EL (cell line): ENCODE measurements at places on chromosomes 12 and 14.

GRCh38 chr14:68816183-68816942 is 23.5 kb upstream of the ZFP36L1 start:
- peak; percentile 92 for DNase-seq

DNA sequence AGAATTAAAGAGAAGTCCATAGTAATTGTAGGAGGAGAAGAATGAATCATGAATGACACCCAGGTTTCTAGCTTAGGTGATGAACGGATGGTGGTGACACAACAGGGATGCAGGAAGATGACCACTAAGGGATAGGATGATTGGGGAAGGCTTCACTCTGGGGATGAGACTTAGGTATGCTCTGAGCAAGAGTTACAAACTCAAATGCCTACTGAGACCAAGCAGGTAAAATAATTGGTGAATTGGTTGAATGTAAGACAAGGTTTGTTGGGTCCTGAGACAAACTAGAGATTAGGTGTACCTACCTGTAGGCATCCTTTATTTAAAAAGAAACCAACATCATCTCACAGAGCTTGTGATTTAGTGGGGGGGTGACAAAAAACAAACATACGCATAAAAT is 116.3 kb downstream of the CFAP54 start:
- DNase-seq = no peak

- DNase-seq = no peak
Observed at GRCh38 chr12:131917139-131917710, 11.9 kb upstream of the PUS1 start.

DNA sequence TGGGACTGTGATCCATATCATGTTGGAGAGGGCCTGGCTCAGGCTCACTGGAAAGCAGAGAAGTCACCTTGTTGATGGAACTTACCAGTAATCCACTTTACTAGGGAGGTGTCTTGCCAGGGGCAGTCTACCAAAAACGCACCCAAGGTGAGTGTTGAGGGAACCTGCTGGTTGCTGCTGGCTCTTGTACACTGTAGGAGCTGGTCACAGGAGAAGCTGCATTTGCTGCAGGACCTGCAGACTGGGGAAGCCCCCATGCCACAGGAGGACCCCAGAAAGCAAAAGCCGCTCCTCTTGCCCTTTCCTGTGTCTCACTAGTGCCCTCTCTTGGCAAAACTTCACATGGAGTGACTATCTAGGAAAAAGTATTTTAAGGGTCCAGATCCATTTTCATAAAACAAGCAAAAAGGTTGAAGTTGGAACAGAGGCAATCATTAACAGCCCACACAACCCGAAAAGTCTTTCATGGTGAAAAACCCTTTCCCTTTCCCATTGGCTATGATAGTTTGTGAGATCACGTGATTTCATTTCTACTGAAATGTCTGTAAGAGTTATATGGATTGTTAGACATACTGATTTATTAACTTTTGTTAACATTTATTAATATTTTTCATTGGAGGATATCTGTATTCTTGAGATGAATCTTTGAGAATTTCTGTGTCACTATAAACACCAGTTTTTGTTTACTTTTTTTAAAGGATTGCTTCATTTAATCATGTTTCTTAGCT is 59.2 kb downstream of the RASSF8 start:
- DNase-seq = peak; percentile 50

GRCh38 chr12:2783936-2784600 is 10.7 kb upstream of the FKBP4 start:
- DNase-seq = peak; percentile 49

DNA sequence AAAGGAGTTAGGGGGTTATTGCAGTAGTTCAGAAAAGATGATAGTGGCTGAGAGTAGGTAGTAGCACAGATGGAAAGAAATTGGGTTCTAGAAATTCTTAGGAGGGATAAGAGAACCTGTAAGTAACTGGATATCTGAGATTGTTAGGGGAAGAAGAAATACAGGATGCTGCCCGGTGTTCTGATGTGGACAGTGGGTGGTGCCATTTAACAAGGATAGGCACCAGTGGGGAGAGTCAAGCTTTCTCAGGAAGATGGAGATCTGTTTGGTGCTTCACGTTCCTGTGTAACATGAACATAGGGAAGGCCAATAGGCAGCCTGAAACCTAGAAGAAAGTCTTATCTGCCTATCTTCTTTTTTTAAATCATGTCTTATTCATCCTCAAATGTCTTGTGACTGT is 245.9 kb downstream of the NPAS3 start:
- peak; percentile 11 for DNase-seq

DNA sequence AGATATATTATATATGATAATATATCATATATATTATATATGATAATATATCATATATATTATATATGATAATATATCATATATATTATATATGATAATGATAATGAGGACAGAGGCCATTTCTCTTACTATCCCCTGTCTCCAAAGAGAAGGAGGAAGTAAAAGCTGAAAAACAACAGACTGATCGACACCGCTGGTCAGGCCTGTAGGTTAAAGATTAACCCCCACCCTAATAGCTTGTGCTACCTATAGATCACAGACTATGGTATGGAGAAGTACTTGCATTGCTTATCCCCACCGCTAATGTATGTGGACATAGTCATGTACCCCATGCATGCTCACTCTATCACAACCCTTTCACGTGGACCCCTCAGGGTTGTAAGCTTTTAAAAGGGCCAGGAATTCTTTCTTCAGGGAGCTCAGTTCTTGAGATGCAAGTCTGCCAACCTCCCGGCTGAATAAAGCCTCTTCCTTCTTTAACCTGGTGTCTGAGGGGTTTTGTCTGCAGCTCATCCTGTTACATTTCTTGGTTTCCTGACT is 786.1 kb upstream of the TMEM132C start:
- DNase-seq = no peak

GRCh38 chr14:23626946-23627345 is 9.2 kb upstream of the DHRS2 start:
- no peak for DNase-seq

GRCh38 chr12:27953817-27954216 is 18.7 kb downstream of the PTHLH start:
- no peak for DNase-seq

DNA sequence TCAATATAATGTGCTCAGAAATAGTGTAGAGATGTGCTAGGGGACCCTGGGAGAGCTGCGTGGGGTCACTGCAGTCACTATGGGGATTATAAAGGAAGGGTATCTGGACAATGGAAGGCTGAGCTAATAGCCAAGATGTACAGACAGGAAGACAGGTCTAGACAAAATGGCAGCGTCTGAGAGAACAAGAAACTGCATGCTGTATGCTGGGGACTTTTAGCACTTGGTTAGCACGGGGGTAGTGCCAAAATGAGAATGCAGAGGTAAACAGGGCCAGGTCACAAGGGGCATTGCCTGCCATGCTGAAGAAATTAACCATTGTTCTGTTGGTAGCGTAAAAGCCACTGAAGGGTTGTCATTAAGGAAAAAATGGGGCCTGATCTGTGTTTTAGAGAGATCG is 308.2 kb downstream of the EMP1 start:
- no peak for DNase-seq

- DNase-seq = no peak
Observed at GRCh38 chr14:58297412-58297761, 968 bp upstream of the ARID4A start.

DNA sequence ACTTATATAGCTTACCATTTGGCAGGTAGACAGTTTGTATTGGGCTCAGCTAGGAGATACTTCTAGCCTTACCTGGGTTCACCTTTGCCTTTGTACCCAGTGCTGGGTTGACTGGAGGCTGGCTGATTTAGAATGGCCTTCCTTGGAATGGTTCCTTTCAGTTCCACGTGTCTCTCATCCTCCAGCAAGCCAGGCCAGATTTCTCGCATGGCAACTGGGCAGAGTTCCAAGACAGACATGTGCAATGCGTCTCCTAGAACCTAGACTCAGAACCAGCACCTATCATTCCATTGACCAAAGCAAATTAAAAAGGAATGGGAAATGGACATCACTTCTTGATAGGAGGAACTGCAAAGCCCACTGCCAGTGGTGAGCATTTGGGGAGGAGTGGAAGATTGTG is 79.1 kb upstream of the BDKRB2 start:
- peak; percentile 25 for DNase-seq

DNA sequence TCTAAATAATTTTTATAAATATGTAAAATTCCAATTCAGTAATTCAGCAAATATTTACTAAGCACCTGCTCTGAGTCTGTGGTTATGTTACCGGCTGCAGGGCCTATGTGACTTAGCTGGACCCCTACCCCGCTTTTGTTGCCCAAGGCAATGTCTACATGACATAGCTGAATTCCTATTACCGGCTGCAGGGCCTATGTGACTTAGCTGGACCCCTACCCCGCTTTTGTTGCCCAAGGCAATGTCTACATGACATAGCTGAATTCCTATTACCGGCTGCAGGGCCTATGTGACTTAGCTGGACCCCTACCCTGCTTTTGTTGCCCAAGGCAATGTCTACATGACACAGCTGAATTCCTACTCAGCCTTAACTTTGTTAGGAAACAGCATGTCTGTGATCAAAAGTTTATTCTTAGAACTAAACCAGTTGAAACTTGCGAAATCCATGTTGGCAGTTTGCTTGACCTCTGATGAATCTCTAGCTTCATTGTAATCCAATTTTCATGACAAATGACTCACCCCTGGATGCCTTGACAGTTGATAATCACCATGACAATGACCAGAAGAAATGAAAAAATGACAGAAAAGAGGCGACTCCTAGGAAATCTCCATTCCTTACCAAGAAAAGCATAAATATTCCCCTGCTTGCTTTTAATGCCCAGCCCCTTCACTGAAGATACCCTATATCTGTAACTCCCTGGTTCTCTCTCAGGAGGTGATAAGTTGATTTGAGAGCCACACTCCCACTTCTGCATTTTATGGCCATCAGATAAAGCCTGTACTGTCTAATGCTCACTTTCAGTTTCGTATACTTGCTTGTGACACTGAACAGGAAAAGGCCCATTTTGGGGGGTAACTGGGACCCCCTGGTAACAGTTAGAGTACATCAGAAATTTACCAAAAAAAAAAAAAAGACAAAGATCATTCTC is 148.4 kb upstream of the SYT10 start:
- DNase-seq = no peak

DNA sequence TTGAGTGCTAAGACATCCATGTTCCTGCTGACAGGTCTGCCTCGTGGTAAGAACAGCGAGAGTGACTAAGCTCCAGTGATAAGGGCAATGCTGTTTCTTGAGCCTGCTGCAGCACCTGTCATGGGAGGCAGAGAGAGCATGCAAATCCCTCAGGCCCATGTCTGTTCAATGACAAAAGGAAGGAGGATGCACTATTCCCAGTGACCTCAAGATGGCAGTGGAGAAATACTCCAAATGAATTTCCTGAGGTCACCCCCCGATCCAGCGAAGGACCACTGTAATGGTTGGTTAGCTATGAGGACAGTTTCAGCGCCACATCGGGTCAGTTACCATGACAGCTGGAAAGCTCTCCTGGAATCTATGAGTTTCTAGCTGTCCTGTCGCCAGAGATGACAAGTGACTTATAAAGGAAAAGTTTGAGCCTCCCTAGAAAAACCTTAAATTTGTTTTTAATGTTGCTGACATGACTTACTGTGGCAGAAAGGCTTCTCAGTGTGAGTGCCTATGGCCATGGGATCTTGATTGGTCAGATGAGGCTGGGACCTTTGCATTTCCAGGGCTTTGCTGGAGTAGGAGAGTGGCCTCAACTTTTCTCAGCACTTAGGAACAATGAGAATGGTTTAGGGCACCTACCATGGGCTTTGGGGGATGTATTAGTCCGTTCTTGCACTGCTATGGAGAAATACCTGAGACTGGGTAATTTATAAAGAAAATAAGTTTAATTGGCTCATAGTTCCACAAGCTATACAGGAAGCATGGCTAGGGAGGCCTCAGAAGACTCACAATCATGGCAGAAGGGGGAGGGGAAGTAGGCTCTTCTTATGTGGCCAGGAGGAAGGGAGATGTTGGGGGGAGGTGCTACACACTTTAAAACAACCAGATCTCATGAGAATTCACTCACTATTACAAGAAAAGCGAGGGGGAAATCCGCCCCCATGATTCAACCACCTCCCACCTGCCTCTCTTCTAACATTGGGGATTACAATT is 88.0 kb upstream of the TMEM260 start:
- peak; percentile 49 for DNase-seq

GRCh38 chr14:102768223-102769048 is 8.8 kb upstream of the TRAF3 start:
- no peak for DNase-seq

- DNase-seq = no peak
Observed at GRCh38 chr14:77243853-77244252, 27.2 kb downstream of the NGB start.

- no peak for DNase-seq
Observed at GRCh38 chr12:68959891-68960464, 27.0 kb upstream of the CPM start.

DNA sequence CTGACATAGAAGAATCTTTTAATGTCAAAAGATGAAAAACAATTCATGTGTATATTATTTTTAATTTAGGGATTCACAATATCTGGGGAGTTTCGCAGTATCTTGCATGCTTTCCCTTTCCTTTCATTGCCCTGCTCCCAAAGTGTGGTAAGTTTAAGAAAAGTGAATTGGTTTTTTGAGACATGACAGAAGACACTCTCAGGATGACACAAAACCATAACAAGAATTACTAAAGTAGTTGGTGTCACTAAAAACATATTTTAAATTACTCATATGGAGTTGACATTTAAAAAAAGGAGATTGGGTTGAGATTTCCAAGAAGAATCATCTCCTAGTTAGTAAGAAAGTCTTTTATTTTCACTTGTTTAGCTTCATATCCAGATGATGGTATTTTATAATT is 5.1 kb upstream of the PCNX1 start:
- DNase-seq = no peak

DNA sequence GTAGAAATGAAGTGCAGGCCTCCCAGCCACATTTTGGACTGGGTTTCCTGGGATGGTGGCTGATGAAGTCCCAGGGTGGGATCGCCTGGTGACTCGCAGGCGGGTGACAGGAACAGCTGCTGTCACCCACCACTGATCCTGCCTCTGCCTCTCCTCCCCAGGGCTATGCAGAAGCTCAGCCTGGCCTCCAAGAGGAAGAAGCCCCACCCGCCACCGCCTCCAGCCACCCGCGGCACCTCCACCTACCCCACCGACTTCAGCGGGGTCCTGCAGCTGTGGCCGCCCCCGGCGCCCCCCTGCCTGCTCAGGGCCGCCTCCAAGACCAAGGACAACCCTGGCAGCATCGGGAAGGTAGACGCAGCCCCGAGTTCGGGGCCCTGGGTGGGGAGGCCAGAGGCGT is 28.3 kb downstream of the KIF26A start:
- DNase-seq = no peak
